ENCODE measurements at places on chromosomes 5 and 9. TPM values are rescaled to one million over a fixed set of nuclear protein-coding genes. Genes with fewer than 3 reads are reported as not detected.

- DNase-seq: no peak
Measured at GRCh38 chr5:74952406-74952805, 86.2 kb upstream of the FAM169A start.

- DNase-seq: no peak
Measured at GRCh38 chr5:141701360-141702119, 19.5 kb upstream of the ARAP3 start.

DNA sequence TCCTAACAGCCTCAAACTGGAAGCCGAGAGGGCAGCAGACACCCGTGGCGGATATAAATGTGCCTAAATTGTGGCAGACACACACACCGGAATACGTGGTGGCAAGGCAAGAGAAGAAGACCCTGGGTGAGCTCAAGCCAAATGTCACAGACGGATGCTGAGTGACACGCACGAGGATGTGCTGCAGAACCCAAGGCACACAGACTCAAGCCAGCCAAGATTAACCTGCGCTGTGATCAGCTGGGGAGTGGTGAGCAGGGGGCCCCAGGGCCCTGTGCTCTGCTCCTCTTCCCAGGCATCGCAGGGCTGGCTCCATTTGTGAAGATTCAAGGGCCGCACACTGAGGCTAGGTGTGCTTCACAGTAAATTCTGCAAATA is 16.4 kb downstream of the SEMA4D start:
- DNase-seq: no peak

GRCh38 chr5:38518341-38518740 is 38.1 kb downstream of the LIFR start:
- DNase-seq: no peak

GRCh38 chr9:77751341-77752091 is 103.4 kb upstream of the GNA14 start:
- DNase-seq: no peak

- DNase-seq: no peak
Measured at GRCh38 chr5:156922207-156922792, 40.7 kb downstream of the TIMD4 start.

- DNase-seq: no peak
Measured at GRCh38 chr5:157602505-157602904, 26.9 kb upstream of the ADAM19 start.

The TPM2 gene
- total RNA-seq: 559 TPM

The FAM221B gene
- 0.26 TPM for total RNA-seq

The TRPM6 gene
- 2.6 TPM for total RNA-seq

The GMCL2 gene
- total RNA-seq: not detected

The P4HA2 gene
- 39.7 TPM for total RNA-seq
